A673 (cell line): ENCODE measurements at places on chromosomes 2 and 18. TPM values are rescaled to one million over a fixed set of nuclear protein-coding genes. Genes with fewer than 3 reads are reported as not detected.

GRCh38 chr2:144449028-144449406, 70.9 kb downstream of the ZEB2 start:
- DNase-seq: no peak

GRCh38 chr2:105313877-105314276, 15.7 kb downstream of the TGFBRAP1 start:
- DNase-seq: no peak

GRCh38 chr18:21406116-21406515, 164.1 kb downstream of the GREB1L start:
- no peak for DNase-seq

DNA sequence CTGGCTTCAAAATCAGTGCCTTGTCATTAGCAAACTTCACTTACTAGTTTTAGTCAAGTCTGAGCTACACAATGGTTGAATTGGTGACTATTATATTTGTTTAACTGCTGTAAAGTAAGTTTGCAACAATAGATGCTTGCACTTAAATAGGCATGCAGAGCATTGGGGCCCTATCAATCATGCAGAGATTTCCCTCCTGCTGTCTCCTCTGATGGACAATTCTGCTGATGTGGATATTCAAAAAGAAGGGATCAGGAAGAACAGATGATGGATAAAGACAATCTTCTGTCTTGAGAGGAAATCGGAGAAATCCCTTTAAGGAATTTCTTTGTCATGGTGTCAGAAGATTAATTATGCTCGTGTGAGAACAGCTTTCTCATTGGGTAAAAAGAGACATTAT, 89.0 kb downstream of the GREB1L start:
- DNase-seq: peak; percentile 45

- DNase-seq: no peak
Observed at GRCh38 chr2:206031950-206032567, 53.9 kb downstream of the INO80D start.

Gene COLEC12
- 0.86 and 1.5 TPM in 2 replicates for total RNA-seq

- DNase-seq: peak; percentile 87
Observed at GRCh38 chr2:158034198-158034866, 67.3 kb upstream of the UPP2 start.

Gene ANKRD30B
- not detected in 2 replicates for total RNA-seq

GRCh38 chr2:130336877-130337734, 5.6 kb upstream of the IMP4 start:
- peak; percentile 85 for DNase-seq

- DNase-seq: peak; percentile 37
Observed at GRCh38 chr2:182240862-182241371, 185.9 kb downstream of the PDE1A start.

Gene MTX2
- total RNA-seq: 31.1 and 35.1 TPM in 2 replicates

DNA sequence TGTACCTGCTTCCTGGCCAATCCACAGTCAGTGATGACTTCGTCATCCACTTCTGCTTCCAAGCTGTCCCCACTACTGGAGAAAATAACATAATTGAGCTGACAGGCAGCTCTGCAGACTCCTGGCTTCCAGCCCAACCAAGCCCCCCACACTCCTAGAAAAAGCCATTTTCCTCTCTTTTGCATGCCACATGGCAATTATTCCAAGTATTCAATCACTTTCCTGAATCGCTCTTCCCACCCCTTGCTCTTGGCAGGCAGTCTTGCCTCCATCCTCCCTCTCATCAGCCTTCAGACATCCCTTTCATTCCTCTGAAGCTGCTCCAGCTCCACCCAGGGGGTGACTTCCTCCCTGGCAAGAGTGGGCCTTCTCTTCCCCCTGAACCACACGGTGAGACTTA, 14.3 kb upstream of the ST8SIA5 start:
- peak; percentile 93 for DNase-seq

Gene CFC1
- not detected in 2 replicates for total RNA-seq

Gene OSR1
- total RNA-seq: 0.13 and 0.84 TPM in 2 replicates

DNA sequence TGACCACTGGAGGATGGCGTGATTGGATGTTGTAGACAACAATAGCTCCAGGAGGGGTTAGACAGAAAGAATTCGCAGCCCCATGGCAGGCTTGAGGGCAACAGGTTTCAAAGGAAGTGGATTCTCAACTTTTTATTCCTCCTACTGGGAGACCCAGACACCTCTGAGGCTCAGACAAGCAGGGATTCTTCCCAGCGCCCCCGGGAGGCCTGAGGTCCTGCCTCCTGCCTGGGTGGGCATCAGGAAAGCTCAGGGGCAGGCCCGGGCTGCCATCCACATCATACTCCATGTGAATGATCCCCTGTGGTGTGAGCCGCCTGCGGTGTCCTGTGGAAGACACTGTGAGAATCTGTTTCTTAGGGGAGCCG, 203.5 kb downstream of the CYP26B1 start:
- no peak for DNase-seq

- no peak for DNase-seq
Observed at GRCh38 chr2:219536967-219537366, 6.6 kb downstream of the CHPF start.

- no peak for DNase-seq
Observed at GRCh38 chr2:127143841-127144782, 37.2 kb upstream of the BIN1 start.

Gene ERMN
- not detected in 2 replicates for total RNA-seq

DNA sequence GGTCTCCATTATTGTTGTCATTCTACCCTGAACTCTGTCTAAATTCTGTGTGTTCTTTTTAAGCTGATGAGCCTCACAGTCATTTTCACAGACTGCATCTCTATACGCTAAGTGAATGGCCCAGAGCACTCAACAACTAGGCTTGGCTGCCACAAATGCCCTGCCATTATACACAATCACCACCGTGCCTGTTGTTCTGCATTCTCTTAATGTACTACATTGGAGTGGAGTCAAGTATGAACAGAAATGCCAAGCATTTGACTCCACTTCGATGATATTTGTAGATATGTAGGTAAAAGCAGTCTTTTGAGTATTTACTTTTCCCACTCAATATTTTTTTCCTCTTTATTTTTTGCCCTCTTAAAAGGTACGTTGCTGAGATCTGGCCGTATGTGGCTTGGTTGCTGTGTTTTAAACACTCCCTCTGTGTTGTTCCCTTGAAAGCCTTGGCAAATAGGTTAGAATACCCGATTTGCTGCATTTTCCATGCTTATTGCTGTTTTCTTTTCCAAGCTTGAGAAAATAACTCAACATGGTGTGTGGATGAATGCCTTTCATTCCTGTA, 36.2 kb upstream of the TMEFF2 start:
- peak; percentile 21 for DNase-seq

- no peak for DNase-seq
Observed at GRCh38 chr18:3540805-3541548, 91.0 kb downstream of the TGIF1 start.

- no peak for DNase-seq
Observed at GRCh38 chr18:63907664-63908063, at the start of gene SERPINB10. SERPINB10 (plus strand) TSS chr18:63907958; CDS start chr18:63915511, 7,553 bp downstream.

- DNase-seq: no peak
Observed at GRCh38 chr2:207167099-207167923, 1.6 kb upstream of the KLF7 start.

DNA sequence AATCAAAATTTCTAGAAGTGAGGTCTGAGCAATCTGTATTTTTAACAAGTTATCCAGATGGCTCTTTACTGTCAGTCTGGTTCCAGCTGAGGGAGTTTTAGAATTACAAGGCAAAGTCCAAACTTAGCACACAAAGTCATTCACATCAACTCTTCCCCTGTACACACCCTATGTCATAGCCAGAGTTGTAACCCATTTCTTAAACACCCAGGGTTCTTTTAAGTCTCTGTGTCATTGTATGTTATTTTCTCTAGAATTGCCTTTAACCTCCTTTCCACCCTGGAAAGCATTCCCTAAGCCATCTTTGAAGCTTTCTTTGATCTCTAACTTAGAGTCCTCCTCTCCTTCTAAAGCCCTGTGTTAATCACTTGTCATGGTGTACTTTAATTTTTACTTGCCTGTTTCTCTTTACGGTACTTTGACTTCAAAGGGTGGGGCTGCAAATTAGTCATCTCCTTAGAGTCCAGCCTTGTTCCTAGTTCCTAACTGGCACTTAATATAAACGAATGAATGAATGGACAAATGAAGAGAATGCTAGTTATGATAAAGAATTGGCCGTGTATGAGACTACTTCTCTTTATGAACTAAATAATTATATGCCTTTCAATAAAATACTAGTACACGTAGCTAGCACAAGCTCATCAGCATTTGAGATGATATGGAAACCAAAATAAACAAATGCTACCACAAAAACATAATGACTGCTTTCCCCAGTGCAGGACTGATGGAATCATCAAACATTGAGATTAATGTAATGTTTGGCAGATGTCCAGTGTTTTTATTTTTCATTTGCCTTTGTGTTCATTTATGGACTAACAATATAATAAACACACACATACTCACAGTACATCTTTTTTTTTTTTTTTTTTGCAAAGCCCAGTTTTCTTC, 11.9 kb upstream of the ACTR3 start:
- DNase-seq: no peak

DNA sequence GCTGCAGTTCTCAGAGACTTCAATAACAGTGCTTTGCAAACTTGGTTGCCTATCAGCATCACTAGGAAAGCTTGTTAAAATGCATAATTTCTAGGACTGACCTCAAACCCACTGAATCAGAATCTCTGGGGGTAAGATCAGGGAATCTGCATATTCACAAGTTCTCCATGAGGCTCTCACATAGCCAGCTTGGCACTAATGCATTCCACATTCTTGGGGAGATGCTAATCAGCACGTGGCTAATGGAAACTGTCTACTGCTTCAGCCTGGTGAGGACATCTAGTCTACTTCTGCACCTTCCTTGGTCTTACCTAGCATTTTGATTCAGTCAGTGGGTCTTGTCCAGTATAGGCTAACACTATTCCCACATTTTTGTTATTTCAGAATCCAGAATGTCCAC, 56.3 kb downstream of the RBKS start:
- DNase-seq: peak; percentile 11

Gene SERPINB13
- total RNA-seq: 0.49 and 0.50 TPM in 2 replicates

DNA sequence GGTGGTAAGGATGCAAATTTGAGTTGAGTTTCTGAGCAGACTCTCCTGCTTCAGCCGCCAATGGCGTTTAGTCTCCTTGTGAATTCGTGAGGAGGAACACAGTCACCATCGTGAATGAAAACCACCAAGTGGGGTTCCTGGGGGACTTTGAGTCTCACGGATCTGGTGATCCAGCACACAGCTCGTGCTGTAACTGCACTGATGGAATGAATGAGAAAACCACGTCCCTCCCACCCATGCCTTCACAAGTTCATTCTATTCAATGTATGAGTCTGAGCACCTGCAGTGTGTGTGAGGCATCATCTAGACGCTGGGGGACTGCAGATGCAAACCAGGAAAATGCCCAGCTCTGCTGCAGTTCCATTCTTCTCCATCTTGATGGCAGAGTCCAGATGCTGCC, 127.9 kb downstream of the PIEZO2 start:
- DNase-seq: no peak

DNA sequence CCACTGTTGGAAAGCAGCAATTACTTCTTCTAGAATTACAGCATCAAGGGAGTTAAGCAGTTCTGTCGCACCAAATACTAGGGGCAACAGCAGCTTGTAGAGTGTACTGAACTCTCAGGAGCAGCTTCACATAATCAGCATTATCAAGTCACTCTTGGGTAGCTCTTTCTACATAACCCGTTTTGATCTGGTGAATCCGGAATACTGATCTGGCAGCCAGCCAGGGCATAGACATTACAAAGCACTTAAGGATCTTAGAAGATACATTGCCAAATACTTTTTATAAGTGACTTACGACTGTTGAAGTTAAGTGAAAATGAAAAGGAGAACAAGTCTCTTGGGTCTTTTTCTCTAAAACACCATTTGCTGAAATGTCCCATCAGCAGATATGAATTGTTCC, 73.2 kb upstream of the NETO1 start:
- peak; percentile 23 for DNase-seq

- no peak for DNase-seq
Observed at GRCh38 chr2:182630207-182630606, 85.8 kb upstream of the DNAJC10 start.

DNA sequence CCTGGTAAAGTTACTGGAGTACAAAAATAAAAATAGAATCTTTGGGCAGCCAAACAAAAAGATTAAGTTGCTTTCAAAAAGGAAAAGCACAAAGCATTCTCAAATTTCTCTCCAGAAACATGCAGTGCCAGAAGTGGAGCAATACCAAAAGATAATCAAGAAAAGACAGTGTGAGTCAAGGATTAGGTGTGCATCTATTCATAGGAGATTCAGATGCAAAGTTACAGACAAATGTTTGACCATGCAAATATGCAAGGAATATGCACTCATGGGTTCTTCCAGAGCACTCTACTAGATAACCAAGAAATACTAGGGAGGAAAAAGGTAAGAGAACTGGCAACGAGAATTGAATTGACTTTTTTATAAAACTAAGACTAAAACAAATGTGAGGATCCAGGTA, 51.8 kb upstream of the CDH20 start:
- DNase-seq: no peak
